ENCODE measurements at places on chromosomes 11 and 22.

DNA sequence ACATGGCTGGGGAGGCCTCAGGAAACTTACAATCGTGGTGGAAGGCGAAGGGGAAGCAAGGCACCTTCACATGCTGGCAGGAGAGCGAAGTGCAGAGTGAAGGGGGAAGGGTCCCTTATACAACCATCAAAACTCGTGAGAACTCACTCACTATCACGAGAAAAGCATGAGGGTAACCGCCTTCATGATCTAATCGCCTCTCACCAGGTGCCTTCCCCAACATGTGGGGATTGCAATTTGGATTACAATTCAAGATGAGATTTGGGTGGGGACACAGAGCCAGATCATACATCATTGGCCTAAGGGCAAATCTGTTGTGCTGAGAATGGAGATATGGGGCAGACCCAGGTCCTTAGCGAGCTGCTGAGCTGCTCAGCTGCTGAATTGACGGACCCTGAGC is 13.1 kb downstream of the C1QTNF6 start:
- H3K4me1 ChIP-seq: peaks cover 19% of the 10 kb centered on the region
- no peaks in the 10 kb centered on the region for H3K36me3 ChIP-seq
- no peak overlapping the region for H3K4me3 ChIP-seq
- DNase-seq: no peak
- H3K27me3 ChIP-seq: peaks cover 2% of the 10 kb centered on the region
- no peak overlapping the region for H3K27ac ChIP-seq

DNA sequence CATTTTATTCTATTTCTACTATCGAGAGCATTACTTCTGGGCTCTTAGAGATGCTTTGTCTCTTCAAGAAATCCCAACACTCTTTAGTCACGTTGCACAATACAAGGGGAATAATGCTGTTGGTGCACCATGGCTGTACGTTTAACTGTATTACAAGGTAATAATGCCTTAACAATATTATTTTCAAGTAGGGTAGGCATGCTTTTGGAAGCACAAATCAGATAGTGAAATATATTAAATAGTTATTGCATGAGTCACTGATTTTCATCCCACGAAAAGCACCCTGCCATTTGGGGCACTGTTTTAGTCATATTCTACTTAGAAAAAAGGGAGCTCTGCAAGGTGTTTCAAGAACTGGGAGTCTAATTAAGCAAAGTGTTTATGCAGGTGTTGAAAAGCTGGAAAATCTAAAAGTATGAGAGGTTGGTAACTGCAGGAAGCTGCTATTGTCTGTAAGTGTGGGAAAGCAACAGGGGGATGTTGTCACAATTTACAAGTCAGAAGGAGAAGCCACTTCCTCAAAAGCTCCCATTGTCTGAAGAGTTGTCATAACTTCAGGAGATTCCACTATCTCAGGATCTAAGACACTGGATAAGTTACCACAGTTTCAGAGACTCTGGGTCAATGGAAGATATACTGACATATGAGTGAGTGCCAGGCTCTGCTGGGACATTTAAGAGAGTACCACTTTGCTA is 218.2 kb downstream of the JRKL start:
- DNase-seq: no peak
- H3K4me3 ChIP-seq: no peak overlapping the region
- no peaks in the 10 kb centered on the region for H3K36me3 ChIP-seq
- H3K27me3 ChIP-seq: no peaks in the 10 kb centered on the region

DNA sequence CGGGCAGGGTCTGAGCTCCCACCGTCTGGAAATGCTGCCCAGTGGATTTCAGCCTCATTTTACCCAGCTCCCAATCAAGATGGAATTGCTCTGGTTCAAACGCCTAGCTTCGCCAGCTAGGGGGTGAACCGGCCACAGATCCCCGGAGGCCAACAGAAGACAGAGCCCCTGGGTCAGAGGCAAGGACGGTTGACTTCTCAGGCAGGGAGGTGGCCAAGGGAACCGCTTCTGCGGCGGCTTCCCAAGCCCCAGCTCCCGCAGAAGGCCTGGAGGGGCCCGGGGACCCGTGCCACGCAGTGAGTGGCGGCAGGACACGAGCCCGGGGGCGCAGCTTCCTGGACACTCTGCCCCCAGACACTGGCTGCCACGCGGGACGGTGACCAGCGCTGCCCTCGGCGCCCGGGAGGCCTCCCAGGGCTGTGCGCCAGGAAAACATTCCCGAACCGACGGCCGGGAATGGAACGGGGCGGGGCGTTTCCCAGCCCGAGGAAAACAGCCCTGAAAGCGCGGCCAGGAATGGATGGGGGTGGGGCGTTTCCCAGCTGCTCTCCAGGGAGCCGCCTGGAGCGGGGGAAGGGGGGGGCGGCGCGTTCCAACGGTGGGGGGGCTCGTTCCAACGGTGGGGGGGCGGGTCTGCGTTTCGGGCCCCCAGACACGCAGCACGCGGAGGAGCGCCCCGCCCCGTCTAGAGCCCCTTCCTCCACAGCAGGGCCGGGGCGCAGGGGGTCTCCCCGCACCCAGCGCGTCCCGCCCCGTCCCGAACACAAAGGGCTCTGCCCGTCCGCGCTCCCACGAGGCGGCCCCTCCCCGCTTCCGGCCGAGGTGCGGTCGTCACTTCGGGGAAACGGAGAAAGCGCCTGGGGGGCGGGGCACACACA is 13.5 kb upstream of the B4GALNT4 start:
- peak overlapping the region; percentile 96 for H3K27ac ChIP-seq
- H3K27me3 ChIP-seq: no peaks in the 10 kb centered on the region
- H3K4me3 ChIP-seq: no peak overlapping the region
- H3K36me3 ChIP-seq: no peaks in the 10 kb centered on the region
- peak; percentile 99 for DNase-seq

DNA sequence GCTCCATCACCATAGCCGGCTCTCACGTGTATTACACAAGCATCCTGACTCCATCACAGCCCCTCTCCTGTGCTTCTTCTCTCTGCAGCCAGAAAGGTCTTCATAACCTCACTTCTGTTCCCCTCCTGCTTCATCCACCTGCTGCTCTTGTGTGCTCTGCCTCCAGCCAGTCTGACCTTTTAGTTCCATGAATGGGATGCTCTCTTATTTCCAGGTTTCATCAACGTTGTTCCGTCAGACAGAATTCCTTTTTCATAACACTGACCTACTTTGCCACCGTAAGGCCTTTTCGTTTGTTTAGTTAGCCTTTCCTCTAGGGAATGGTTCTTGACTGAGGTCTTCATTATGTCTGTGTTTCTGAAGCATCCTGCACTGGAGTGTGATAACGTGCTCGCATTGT is 18.8 kb downstream of the GRAMD1B start:
- H3K36me3 ChIP-seq: no peaks in the 10 kb centered on the region
- H3K4me1 ChIP-seq: peaks cover 5% of the 10 kb centered on the region
- H3K27ac ChIP-seq: no peak overlapping the region
- DNase-seq: no peak
- H3K4me3 ChIP-seq: no peak overlapping the region
- H3K27me3 ChIP-seq: no peaks in the 10 kb centered on the region

DNA sequence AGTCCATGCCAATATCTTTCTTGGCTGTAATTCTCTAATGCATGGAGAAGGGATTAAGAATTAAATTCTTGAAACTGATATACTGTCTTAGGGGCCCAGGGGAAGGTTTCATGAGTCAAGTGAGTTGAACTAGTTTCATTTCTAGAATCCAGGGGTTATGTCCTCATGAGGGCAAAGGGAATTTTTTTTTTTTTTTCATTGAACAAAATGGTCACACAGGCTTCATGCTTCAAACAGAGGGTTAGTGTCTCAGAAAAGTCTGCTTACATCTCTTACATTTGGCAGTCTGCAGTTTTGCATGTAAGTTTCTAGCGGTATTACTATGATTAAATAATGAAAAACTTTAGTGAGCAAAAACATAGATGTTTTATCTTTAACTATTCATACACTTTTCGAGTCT is 32.9 kb downstream of the PPME1 start:
- no peaks in the 10 kb centered on the region for H3K4me1 ChIP-seq
- no peak overlapping the region for H3K4me3 ChIP-seq
- no peaks in the 10 kb centered on the region for H3K36me3 ChIP-seq
- H3K27ac ChIP-seq: no peak overlapping the region
- no peaks in the 10 kb centered on the region for H3K27me3 ChIP-seq

GRCh38 chr11:84963240-84963639 is 663.9 kb downstream of the DLG2 start:
- no peak overlapping the region for H3K4me3 ChIP-seq
- no peak for DNase-seq
- no peaks in the 10 kb centered on the region for H3K4me1 ChIP-seq
- no peak overlapping the region for H3K27ac ChIP-seq
- H3K36me3 ChIP-seq: no peaks in the 10 kb centered on the region

DNA sequence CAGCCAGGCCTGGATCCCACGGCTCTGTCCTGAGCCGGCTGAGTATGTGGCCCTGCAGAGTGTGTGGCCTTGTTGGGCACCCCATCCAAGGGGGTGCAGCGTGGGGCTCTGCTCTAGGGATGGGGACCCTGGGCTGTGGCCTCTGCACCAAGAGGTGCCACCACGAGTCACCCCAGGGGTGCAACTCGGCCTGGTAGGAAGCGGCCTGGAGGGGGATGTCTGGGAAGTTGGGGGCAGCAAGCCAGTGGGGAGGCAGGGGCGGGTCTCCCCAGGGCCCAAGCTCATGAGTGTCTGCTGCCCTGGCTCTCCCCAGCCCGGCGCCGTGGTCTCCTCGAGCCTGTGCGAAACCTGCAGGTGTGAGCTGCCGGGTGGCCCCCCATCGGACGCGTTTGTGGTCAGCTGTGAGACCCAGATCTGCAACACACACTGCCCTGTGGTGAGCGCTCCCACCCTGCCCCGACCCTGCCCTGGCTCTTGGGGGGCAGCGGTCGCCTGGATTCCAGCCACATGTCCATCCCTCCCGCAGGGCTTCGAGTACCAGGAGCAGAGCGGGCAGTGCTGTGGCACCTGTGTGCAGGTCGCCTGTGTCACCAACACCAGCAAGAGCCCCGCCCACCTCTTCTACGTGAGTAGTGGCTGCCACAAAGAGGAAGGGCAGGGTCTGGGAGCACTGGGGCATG is 24.2 kb upstream of the MUC5B start:
- H3K36me3 ChIP-seq: no peaks in the 10 kb centered on the region
- DNase-seq: no peak
- H3K4me1 ChIP-seq: no peaks in the 10 kb centered on the region
- H3K27ac ChIP-seq: no peak overlapping the region
- no peak overlapping the region for H3K4me3 ChIP-seq

DNA sequence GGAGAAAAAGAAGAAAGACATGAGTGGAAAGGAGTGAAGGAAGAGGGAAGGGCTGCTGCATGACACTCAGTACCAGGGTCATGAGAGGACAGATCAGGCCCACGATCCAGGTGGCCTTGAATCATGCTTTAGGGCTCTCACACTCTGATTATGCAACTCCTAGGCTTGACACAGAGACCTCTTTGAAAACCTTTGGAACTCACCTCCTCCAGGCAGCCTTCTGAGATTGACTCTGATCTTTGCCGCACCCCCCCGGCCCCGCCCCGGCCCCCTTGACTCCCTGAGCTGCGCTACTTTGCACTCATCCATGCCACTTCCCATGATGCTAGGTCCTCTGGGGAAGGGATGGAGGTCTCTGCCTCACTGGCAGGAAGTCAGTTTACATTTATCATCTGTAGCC is 10.7 kb downstream of the PTPN5 start:
- no peaks in the 10 kb centered on the region for H3K27me3 ChIP-seq
- H3K4me1 ChIP-seq: no peaks in the 10 kb centered on the region
- DNase-seq: no peak
- no peak overlapping the region for H3K27ac ChIP-seq
- no peaks in the 10 kb centered on the region for H3K36me3 ChIP-seq
- no peak overlapping the region for H3K4me3 ChIP-seq

- no peak overlapping the region for H3K4me3 ChIP-seq
- H3K27me3 ChIP-seq: no peaks in the 10 kb centered on the region
- no peaks in the 10 kb centered on the region for H3K4me1 ChIP-seq
- no peak for DNase-seq
Measured at GRCh38 chr11:78056093-78056492, 7.6 kb upstream of the THRSP start.

DNA sequence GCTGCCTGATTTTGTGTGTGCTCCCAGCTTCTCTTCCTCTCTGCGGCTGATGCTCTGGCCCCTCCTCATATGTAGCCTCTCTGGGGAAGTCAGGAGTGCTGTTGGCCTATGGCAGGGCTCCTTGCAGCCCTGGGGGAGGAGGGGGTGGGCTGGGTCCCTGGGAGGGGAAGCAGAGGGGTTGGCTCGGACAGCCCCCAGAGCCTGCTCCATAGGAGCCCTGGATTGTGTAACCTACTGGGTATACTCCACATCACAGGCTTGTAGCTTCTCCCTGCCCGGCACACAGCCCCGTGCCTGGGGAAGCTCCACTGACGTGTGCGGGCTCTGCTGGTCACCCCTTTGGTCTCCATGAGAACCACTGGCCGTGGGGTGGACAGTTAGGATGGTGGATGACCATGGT is 113.8 kb downstream of the ST3GAL4 start:
- DNase-seq: no peak
- no peak overlapping the region for H3K4me3 ChIP-seq
- H3K36me3 ChIP-seq: no peaks in the 10 kb centered on the region

DNA sequence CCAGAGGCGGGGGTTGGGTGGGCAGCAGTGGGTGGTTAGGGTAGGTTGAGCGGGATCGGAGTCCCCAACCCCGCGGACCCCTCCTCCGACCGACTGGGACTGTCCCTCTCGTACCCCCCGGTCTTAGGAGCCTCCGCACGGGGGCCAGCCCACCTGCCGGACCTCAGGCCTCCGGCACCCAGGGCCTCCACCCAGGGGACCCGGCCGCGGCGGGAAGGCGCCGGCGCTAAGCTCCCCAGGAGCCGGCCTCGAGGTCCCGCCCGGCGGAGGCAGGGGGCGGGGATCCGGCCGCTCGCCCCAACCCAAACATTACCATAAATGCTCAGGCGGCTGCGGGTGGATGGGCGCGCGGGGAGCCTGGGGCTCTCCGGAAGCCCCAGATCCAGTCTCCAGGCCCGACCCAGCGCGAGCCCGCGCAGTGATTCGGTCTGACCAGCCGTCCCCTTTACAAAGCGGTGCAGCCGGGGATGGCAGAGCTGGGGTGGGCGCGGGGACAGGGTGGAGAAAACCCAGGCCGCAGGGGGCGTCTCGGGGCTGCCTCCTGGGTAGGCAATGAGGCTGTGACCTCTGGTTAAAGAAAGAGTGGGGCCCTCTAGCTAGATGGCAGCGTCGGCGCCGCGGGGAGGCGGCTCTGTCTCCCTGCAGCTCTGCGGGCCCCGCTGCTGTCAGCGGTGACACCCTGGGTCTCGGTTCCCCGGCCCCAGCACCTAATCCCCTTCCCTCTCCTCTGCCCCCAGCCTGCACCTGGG is 4.0 kb upstream of the MCAM start:
- H3K27me3 ChIP-seq: no peaks in the 10 kb centered on the region
- H3K36me3 ChIP-seq: no peaks in the 10 kb centered on the region
- peaks cover 32% of the 10 kb centered on the region for H3K4me1 ChIP-seq
- DNase-seq: peak; percentile 79
- H3K4me3 ChIP-seq: no peak overlapping the region
